Activated CD8-positive, alpha-beta T cell treated with anti-CD3 and anti-CD28 coated beads, Interleukin-2, amount 10 ng/mL, durations not matched to agents 7 days and 5 days (primary cell): ENCODE measurements at places on chromosomes 11 and 22. TPM values are rescaled to one million over a fixed set of nuclear protein-coding genes. Genes with fewer than 3 reads are reported as not detected.
A peak's percentile ranks its signal among the peaks of the same experiment; 100 is the strongest.

DNA sequence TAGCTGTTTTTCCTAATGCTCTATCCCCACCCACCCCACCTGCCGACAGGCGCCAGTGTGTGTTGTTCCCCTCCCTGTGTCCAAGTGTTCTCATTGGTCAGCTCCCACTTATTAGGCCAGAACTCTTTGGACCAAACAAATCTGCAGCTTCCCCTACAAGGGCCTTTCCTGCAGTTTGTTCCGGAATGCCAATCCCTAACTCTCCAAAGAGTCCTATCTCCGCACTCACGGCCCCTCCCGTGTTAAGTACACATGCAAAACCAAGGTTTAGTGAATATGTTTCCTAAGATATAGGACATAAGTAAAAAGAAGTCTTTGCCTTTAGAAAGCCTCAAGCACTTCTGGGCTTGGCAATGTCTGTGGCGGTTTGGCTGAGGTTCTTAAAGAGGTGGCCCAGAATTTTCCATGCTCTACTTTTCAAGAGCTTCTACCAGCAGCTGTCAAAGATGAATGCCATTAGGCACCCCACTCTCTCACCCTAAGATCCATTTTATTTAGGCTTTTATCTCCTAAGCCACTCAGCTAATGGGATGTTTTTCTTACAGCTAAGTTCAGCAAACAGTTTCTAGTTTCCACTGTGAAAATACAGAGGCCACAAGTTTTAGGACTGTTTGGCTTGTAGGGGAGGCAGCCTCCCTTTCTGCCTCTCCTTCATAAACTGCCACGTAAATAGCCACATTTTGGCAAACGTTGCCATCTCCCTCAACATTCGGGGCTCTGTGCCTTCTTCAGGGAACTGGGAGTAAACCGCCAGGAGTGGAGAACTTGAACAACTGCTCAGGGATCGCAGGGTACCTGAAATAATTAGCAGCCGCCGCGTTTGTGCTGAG, 1.6 kb downstream of the CD59 start:
- peaks cover 8% of the 10 kb centered on the region for H3K27me3 ChIP-seq
- peak overlapping the region; percentile 81 for H3K4me3 ChIP-seq
- H3K4me1 ChIP-seq: peaks cover 24% of the 10 kb centered on the region
- peaks cover 5% of the 10 kb centered on the region for H3K36me3 ChIP-seq

The CRYBB2 gene
- total RNA-seq: not detected

DNA sequence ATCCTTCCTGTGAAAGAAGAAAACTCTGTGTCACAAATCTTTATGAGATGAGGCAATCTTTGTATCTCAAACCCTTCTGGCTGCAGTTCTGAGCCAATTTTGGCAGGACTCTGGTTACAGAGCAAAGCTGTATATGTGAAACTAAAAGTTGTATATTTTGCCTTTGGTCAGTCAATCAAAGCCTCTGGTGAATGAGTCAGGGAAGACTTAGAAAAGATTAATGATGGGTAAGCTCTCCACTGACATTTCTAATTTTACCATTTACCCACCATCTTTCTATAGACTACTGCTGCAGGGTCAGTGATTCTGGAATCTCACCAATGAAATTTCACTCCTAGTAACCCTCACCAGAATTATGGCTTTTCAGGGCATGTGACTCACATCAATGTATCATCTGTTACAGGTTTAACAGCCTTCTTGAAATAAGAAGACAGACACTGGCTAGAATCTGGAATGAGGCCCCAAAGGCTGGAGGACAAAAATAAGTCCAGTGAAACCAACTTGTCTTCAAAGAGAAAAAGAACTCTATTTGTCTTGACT, 43.3 kb downstream of the USP35 start:
- H3K27me3 ChIP-seq: no peaks in the 10 kb centered on the region
- DNase-seq: no peak
- peaks cover 10% of the 10 kb centered on the region for H3K36me3 ChIP-seq
- H3K27ac ChIP-seq: no peak overlapping the region
- no peak overlapping the region for H3K4me3 ChIP-seq

GRCh38 chr22:24834845-24835570, 29.0 kb downstream of the SGSM1 start:
- no peak overlapping the region for H3K4me3 ChIP-seq
- H3K36me3 ChIP-seq: no peaks in the 10 kb centered on the region
- no peak overlapping the region for H3K27ac ChIP-seq

The PRG3 gene
- not detected for total RNA-seq

The TYR gene
- not detected for total RNA-seq

The CABP4 gene
- 1.6 TPM for total RNA-seq

GRCh38 chr22:37112084-37112728, 2.7 kb upstream of the TMPRSS6 start:
- peaks cover 2% of the 10 kb centered on the region for H3K36me3 ChIP-seq
- no peaks in the 10 kb centered on the region for H3K27me3 ChIP-seq
- no peak for DNase-seq
- peaks cover 25% of the 10 kb centered on the region for H3K4me1 ChIP-seq
- no peak overlapping the region for H3K27ac ChIP-seq
- no peak overlapping the region for H3K4me3 ChIP-seq

- peaks cover 8% of the 10 kb centered on the region for H3K27me3 ChIP-seq
- peaks cover 21% of the 10 kb centered on the region for H3K4me1 ChIP-seq
- H3K27ac ChIP-seq: no peak overlapping the region
- no peaks in the 10 kb centered on the region for H3K36me3 ChIP-seq
- DNase-seq: no peak
- H3K4me3 ChIP-seq: no peak overlapping the region
Observed at GRCh38 chr11:126419801-126420697, 64.6 kb downstream of the ST3GAL4 start.
